ENCODE measurements at places on chromosomes 3 and 15.

GRCh38 chr3:104951426-104951825 is 415.3 kb upstream of the ALCAM start:
- DNase-seq: no peak

- DNase-seq: no peak
These were observed 1.4 kb downstream of the FBLN2 start for GRCh38 chr3:13550423-13550690.

DNA sequence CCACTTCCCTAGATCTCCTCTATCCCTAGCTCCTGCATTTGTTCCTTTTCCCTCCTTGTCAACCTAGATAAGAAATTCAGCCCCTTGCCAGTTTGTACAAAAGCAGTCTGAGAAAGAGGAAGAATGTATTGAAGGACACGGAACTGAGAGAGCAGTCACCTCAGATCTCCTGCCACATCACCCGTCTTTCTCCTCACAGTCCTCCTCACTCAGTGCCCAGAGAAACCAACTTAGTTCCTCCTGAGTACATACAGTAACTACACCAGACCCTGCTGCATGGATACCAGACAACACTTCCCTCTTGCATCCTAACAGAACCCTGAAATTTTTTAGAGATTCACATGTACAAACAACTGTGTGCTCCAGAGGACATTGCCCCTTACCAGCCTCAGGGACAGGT is 563.6 kb upstream of the ADAMTS9 start:
- DNase-seq: no peak

DNA sequence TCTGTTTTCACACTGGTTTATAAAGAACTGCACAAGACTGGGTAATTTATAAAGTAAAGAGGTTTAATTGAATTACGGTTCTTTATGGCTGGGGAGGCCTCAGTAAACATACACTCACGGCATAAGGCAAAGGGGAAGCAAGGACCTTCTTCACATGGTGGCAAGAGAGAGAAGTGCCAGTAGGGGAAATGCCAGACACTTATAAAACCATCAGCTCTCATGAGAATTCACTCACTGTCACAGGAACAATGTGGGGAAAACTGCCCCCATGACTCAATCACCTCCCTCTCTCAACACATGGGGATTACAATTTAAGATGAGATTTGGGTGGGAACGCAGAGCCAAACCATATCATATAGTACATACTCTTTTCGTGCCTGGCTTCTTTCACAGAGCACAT is 42.4 kb downstream of the MAP2K1 start:
- no peak for DNase-seq

DNA sequence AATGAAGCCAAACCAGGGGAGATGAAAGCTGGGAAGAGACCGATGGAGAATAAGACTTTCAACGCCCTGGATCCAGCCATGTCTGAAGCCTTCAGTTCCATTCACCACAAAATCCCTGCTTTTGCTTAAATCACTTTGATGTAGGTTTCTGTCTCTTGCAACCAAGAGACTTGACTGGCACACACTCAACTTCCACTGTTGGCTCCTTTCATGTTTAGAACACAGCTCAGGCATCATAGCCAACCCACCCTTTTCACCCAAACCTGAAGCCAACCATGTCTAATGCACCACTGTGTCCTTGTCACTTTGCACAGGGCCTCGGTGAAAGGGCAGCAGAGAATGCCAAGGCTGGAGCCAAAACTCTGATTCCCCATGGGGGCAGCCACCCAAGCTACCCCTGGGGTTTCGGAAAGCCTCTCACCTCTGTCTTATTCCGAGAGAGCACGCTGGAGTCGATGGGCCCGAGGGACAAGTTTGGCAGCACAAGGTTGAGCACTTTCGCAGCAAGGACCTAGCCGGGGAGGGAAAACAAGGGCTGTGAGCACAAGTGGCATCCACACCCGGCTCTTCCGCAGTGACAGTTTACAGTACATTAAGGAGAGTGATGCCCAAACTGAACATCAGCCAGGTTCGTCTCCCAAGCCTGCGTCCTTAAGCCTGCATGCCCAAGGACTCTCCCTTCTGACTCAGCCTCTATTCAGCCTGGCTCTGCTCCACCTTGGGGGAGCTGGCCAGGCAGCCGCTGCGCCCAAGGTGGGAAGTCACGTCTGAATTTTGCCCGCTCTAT is 37.6 kb downstream of the ABTB1 start:
- DNase-seq: no peak

GRCh38 chr15:39118510-39118909 is 462.4 kb upstream of the THBS1 start:
- DNase-seq: no peak

DNA sequence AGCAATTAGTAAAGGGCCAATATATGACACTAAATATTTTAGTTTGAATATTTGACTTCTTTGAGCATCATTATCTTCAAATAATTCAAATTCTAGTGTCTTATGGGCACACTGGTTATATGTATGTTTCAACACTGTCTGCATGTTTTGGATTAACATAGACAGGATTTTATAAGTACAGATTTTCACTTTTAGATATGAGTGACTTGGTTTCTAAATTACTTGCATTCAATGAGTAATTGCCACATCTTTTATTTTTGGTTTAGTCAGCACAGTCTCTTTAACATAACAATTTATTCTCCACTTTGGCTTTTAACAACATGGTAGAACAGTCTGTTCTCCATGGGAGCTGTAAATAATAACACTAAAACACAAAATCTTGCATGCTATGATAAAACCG is 674.8 kb downstream of the TBL1XR1 start:
- DNase-seq: no peak

DNA sequence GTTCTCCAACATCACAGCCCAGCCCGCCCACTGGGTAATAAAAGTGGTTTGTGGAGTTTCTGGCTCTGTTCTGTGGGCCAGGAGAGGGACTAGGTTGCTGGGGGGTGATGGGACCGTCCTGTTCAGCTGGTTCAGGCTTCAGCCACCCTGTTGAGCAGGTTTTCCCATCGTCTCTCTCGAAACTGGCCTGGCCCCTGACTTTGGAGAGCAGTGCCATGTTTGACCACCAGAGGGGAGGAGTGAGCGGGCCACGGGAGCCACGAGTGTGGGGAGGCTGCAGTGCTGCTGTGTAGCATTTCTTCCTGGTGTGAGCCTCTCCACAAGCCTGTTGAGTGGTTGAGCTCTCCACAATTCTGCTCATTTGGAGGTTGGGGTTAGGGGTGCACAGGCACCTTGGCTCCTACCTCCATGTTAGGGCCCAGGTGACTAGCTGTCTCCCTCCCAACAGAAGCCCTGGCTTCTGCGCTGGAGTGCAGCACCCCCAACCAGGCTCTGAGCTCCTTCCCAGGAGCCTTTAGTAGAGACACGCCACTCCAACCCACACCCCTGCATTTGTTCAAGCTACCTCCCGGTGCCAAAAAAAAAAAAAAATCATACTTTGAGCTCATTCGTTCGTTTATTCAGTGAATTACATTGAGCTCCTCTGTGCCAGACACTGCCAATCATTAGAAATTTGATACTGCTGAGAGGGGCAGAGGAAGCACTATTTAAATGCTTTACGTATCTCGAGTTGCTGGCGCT is 13.9 kb downstream of the SPINT1 start:
- peak; percentile 23 for DNase-seq

- DNase-seq: no peak
These were observed 74.9 kb downstream of the TIPARP start for GRCh38 chr3:156749244-156749643.

DNA sequence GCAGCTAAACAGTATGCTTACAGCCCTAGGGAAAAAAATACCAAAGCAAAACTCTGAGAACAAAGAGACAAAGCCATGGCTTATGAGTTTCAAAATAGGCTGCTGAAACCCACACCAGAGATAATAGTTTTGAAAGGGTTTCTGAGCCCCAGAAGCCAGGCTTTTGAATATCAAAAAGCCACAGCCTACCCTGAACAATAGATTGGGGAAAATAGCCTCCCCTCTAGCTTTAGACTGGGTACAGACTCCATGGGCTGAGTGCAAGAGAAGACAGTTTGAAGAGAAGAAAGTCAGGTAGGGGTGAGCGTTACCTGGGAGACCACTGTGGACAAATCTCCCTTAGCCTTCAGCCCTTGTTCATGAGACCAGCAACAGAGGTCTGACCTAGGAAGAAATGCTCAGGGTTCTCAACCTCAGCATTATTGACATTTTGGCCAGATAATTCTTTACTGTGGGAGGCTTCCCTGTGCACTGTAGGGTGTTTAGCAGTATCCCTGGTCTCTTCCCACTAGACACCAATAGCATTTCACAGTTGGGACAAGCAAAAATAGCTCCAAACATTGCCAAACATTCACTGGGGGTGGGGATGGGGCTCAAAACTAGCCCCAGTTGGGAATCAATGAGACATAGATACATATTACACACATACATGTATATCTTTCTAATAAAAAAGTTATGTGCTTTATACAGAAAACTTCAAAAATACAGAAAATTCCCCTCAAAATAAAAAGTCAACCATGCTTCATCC is 11.6 kb upstream of the TAFA4 start:
- DNase-seq: no peak

DNA sequence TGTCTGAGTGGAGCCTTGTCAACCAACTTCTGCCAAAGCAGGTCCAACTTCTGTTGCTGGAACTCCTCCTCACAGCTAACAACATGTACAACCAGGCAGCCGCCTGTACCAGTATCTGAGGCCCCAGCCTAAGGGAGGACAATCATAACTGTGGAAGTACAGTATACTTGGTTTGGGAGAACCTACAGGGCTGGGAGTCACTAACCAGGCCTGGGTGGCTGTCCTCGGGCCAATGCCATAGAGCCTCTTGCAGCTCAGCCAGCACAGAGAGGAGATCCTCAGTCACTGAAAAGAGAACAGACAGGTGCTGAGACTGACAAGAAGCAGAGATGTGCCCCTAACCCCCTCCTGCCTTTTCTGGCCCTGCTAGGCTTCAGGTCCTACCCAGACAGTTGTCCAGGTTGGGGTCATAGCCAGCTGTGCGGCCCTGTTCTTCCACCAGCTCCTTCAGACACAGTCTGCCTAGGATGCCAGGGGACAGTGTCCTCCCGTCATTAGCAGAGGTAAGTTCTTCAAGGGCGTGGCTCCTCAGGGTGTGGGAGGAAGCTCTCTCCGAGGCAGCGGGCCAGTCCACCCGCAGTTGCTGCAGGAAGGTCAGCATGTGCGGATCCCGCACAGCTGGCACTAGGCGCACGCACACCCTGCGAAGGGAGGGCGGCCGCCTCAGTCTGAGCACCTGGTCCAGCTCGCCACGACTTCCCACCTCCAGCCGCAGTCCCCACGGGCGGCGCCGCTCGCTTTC is 980 bp downstream of the DALRD3 start:
- DNase-seq: no peak

GRCh38 chr3:17501745-17502144 is 240.7 kb downstream of the TBC1D5 start:
- no peak for DNase-seq

DNA sequence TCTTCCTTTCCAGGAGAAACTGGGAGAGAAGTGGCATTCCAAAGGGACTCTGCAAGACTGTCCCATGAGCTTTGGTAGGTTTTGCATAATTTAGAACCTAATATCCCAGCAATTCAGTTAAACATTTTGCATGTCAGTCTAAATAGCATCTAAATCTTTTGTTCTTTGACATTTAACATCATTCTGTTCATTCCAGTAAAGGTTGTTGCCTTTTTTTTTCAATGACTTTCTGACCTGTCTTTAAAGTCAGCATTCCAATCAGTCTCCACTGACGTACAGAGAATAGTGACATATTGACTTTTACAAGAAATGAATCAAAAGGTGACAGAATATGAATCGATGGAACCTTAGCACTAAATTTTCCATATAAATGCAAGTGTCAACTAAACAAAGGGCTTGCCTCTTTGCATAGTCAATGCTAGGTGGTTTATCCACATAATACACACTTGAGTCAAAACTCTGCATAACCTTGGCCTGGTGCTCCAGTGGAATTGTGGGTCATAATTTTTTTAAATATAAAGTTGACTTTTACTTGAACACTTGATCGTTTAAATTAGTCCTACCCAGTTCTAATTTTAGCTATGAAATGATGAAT is 370.1 kb downstream of the CNTN6 start:
- DNase-seq: no peak

GRCh38 chr3:152315623-152316022 is 46.9 kb downstream of the MBNL1 start:
- no peak for DNase-seq

GRCh38 chr15:89377024-89377841 is 42.6 kb upstream of the POLG start:
- no peak for DNase-seq

DNA sequence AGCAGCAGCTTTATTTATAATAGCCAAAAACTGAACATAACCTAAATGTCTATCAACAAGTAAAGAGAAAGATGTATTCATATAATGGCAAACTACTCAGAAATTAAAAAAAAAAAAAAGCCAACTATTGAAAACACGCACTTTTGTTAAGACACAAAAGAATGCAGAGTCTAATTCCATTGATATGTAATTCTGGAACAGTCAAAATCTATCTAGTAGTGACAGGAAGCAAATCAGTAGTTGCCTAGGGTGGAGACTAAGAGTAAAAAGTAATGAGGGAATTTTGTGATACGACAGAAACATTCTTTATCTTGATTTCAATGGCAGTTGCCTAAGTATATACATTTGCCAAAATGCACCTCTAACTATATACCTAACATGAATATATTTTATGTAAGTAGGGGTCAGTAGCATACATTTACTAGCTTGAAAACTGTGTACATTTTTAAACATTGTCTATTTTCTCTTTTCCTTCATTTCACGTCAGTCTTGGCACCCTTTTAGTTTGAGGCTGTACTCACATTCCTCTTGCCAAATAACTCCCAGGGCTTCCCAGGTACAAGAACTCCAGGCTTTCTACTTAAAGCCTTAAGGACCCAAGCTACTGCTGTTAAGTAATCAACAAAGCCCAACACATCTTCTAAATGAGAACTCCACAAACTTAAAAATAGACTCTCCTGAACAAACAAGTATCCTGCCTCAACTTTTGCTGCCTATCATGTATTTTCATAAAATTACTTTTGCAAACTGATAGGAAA is 54.7 kb downstream of the ADAM10 start:
- DNase-seq: no peak

DNA sequence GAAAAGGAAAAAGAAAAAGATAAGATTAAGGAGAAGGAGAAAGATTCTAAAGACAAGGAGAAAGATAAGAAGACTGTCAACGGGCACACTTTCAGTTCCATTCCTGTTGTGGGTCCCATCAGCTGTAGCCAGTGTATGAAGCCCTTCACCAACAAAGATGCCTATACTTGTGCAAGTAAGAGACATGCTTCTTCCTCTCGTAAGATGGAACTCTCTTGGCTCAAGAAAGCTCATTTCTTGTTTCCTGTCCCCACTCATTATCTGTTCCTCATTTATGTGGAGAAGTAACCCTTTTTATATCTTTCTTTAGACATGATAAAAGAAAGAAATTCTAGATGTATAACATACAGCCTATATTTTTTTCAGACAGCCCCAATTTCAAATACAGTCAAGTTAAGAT is 101.4 kb downstream of the KLHL25 start:
- no peak for DNase-seq

DNA sequence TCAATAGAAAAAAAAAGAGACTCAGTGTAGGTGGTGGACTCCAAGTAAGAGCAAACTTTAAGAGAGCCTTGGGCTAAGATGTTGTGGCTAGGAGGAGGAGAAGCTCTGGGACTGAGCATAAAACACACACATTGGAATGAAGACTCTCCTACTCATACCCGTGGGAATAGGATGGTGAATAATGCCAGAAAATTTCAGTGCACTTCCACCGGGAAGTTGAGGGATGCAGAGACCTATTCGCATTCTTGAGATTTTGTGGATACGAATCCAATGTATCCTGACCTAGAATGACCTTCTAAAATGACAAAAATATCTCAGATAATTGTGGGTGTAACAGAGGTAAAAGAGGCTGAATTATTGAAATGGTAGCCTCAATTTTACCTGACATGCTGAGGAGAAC is 388.7 kb upstream of the SGO1 start:
- no peak for DNase-seq

GRCh38 chr3:47347217-47347801 is 33.5 kb upstream of the PTPN23 start:
- DNase-seq: no peak

GRCh38 chr3:72791161-72791560 is 57.1 kb downstream of the SHQ1 start:
- DNase-seq: no peak
